ENCODE measurements at places on chromosomes 6 and 20.

DNA sequence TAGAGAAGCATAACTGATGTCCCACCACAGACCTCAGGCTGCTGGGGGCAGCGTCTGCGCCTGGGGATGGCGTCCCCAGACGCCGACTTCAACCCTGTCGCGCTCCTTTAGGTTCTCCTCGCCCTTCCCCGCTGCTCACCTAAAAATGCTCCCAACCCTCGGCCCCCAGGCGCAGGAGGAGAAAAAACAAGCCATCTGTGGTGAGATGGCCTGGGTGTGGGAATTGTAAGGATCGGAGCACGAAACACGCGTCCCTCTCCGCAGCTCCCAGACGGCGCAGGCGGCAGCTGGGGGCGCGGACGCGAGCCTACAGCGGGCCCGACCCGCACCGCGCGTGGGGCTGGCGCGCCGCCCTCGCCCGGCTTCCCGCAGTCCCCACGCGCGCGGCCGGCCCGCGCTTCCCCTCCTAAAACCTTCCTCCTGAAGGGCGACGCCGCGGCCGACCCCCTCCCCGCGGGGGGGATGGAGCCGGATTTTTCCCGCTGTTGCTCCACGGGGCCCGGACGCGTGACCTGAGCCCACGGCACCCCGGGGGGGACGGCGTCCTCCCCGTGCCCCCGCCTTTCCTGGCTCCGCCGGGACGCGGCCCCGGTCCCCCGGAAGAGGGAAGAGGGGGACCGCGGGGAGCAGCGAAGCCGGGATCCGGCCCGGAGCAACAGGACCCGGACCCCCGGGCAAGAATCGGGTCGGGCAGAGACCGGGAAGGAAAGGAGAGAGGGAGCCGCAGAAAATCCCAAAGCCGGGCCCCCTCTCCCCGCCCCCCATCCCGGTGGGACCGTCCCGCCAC is 611 bp downstream of the EPB41L2 start:
- DNase-seq: peak; percentile 20

- peak; percentile 47 for DNase-seq
Measured at GRCh38 chr20:10093087-10093591, 58.4 kb downstream of the ANKEF1 start.

GRCh38 chr6:32967151-32968091 is 973 bp upstream of the BRD2 start:
- DNase-seq: peak; percentile 57

DNA sequence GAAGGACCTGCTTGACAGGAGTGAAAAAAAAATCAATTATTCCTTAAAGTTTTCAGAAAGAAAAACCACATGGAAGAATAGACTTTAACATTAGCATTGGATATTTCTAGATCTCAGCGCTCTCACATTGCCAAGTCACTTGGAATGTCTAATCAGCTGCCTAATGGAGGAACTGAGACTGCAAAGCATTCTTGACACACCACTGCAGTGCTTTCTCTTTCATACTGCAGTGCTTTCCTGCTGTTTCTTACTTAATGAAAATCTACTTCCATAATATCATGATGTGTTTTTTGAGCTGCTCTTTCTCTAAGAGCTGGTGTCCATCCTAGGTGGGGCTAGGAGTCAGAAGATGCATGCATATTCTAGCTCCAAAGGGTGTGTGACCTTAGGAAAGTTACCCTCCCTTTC is 20.4 kb upstream of the MCM3 start:
- DNase-seq: peak; percentile 64

DNA sequence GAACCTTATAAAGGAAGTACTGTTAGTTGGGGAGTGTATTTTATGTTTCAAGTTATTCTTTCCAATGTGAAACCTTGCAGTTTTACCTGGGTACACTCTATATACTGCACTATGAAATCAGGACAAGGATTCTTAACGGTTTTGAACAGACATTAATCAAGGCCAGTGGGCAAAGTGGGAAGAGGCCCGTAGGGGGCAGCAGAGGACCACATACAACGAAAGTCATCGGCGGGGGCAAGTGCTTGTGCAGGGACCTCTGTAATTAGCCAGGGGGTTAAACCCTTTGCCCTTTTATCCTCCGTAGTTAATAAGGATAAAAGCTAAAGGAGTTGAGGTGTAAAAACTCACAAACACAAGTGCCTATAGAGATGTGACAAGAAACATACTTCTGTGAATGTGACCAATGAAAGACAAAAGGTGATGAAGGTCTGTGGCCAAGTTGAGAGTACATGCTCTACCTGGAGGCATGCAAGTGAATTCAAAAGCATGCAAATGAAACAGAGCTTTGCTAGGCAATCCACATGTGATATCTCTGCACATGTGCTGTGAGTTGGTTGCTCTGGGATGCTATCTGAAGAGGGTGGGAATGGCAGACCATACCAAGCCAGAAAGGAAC is 392.7 kb upstream of the MAN1A1 start:
- DNase-seq: peak; percentile 63

DNA sequence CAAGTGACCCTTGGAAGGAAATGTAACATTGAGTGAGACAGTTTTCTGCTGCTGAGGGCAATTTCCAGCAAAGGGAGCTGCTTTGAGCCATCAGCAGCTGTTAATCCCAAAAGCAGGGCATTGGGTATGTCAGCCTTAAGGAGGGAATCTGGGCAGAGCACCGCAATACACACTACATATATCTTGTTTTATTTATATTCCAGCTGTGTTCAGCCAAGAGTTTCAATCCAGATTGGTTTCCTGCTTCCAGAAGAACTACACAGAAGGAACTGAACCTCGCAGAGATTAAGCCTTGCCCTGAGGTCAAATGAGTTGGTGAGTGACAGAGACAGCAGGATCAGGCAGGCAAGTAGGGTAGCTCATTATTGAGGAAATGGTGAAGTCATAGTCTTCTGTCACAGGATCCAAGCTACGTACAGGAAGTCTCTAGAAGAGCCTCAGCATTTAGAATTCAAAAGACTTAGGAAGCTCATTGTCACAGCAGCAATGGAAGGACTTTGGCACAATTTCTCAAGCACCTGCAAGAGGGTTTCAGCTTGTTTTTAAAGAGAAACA is 109.9 kb upstream of the HEY2 start:
- DNase-seq: no peak

GRCh38 chr6:134093007-134093573 is 40.7 kb upstream of the SLC2A12 start:
- DNase-seq: no peak

DNA sequence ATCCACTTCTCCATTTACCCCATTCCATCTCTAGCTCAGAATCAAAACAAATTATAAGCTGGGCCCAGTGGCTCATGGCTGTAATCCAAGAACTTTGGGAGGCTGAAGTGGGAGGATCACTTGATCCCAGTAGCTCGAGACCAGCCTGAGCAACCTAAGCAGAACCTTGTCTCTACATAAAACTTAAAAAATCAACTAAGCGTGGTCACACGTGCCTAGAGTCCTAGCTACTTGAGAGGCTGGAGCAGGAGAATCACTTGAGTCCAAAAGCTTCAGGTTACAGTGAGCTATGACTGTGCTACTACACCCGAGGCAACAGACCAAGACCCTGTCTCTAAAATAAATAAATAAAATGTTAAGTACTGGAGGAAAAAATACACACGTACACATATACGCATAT is 74.7 kb upstream of the RUNX2 start:
- DNase-seq: no peak

DNA sequence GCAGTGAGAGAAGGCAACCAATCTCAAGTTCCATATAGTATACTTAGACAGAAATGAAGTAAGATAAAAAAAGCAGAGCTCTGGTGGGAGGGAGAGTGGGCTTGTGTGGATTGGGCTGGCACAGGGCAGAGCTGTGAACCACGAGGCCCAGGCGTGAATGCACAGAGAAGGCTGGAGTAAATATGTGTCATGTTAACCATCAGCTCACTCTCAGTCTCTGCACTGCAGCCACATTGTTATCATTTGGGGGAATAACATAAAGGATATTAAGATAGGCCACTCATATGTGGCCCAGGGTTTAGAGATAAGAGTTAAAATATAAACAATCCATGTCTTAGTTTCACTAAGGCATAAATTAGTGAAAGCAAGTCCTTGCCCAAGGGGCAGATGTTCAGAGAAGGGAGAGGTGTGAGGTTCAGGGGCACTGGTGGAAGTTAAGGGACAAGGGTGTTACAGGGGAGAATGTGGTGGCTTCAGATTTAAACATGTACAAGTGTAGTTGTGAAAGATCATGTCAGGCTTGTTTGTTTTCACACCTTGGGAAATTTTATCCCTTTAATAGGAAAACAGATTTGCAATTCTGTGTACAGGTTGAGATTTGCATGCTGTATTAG is 14.4 kb downstream of the GMPR start:
- no peak for DNase-seq

GRCh38 chr6:9272671-9273070 is 837.3 kb upstream of the SLC35B3 start:
- no peak for DNase-seq

DNA sequence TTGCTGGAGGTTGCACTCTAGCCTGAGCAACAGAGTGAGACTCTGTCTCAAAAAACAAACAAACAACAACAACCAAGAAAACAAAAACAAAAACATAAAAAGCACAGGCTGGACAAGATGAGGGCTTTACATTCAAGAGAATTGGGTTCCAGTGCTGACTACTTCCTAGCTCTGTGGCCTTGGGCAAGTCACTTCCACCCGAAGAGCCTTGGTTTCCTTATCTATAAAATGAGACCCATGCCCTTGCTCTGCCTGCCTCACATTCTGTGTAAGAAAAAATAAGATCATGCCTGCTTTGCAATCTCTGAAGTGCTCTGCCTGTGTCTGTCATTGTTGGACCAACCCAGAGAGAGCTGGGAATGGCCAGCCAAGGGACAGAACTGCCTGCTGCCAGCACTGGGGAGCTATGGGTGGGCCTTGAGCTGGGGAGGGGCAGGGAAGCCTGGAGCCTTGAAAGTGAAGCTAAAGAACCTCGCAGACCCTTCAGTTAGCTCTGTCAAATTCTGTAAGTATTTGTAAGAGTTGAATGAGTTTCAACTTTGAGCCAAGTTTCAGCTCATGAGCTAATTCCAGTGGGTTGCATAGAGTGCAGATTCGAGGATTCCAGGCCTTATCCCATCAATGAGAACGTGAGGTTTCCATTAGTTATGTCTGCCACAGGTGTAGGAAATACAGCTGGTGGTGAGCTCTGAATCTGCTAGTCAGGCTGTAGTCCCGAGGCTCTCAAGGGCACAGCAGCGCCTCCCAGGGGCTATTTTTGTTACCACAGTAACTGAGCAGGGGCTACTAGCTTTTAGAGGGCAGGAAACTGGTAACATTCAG is 93.2 kb downstream of the DLGAP4 start:
- DNase-seq: no peak

DNA sequence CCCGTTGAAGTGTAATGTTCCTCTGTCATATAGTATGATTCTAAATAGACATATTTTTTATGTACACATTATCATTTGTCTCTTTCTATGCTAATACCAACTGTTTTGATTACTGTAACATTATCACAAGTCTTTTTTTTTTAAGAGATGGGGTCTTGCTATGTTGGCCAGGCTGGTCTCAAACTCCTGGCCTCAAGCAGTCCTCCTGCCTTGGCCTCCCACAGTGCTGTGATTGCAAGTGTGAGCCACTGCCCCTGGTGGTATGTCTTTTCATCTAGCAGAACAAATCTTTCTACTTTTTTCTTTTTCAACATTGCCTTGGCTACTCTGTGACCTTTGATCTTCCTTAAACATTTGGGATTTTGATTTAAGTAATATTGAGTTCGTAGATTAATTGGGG is 57.7 kb downstream of the SLX4IP start:
- no peak for DNase-seq

DNA sequence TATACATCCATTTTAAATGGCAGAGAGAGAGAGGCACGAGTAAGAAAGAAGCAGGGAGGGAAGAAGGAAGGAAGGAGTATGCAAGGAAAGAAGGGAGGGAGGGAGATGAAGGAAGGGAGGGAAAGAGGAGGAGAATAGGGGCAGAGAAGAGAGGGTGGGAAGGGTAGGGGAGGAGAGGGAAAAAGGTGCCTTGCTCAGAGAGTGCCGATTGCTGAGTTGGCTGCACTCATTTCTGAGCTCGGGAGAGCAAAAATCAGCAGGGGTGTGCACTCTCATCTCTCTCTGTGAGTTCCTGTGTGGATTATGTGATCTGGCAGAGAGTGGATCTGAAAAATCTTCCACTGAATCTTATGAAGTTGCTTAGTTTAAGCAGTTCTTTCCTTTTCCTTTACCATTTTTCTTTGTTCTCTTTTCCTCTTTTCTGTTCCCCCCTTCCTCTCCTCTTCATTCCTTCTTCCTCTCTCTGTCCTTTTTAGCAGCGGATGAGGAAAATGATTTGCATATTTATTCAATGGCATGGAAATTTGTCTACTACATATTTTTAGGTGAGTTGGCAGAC is 108.7 kb downstream of the PERP start:
- DNase-seq: no peak

GRCh38 chr6:155303361-155303870 is 10.9 kb downstream of the TFB1M start:
- DNase-seq: peak; percentile 13

DNA sequence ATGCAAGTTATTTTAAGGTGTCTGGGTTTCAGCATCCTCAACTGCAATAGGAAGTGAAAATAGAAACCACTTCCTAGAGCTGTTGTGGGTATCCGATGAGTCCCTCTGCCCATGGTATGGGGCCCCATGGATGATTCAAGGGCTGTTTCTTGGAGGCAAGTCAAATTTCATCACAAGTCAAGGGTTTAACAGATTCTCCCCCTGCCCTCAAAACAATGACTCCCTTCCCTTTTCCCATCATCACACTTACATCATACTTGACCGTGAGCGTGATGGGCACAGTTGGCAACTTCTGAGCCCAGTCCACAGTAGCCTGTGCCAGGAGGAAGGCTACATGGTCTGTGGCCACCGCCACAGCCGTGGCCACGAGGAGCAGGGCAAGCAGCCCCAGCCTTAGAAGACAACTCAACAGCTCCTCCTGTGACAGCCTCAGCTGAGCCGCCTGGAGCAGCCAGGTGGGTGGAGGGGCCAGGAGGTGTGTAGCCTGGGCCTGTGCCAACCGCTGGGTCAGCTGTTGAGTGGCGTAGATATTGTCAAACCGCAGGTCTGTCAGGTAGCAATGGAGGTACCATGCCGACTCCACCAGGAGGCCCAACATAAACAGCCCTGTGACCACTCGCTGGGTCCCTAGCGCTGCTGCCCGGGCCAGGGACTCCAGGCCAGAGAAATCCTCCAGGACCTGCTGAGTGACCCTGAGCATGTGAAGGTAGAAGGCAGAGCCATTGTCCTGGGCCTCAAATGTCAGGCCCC is 5.2 kb downstream of the OCSTAMP start:
- DNase-seq: peak; percentile 15

DNA sequence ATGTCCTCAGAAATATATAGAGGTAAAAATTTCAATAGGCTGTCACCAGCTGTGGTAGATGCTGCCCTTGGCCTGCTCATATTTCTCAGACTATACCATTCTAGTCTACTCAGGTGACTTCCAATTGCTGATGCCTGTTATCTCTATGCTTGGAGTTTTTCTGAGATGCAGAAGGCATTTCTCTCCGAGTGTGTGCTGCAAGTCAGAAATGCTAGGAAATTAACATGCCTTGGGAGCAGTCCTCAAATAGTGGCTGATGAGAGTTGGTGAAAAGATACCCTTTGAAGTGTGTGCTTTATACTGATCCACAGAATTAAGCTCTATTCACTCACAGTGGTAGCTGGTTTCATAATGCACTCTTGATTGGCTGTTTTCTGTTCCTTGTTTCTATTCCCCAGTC is 43.2 kb upstream of the PKIB start:
- no peak for DNase-seq

- DNase-seq: no peak
Measured at GRCh38 chr6:8225113-8225512, 122.8 kb upstream of the EEF1E1 start.

Measured in fibroblast of the aortic adventitia (primary cell).